ENCODE measurements at places on chromosomes 3 and 15. TPM values are rescaled to one million over a fixed set of nuclear protein-coding genes. Genes with fewer than 3 reads are reported as not detected.

- H3K27me3 ChIP-seq, result no peaks in the 10 kb centered on the region
- no peak overlapping the region for H3K4me3 ChIP-seq
- H3K36me3 ChIP-seq, result no peaks in the 10 kb centered on the region
- DNase-seq, result no peak
- no peaks in the 10 kb centered on the region for H3K4me1 ChIP-seq
These were observed 130.9 kb downstream of the DTWD1 start for GRCh38 chr15:49751751-49752150.

GRCh38 chr3:46707601-46708011 is 6.4 kb downstream of the TMIE start:
- H3K27me3 ChIP-seq, result no peaks in the 10 kb centered on the region
- DNase-seq, result no peak
- H3K27ac ChIP-seq, result no peak overlapping the region
- H3K4me3 ChIP-seq, result no peak overlapping the region
- H3K4me1 ChIP-seq, result peaks cover 9% of the 10 kb centered on the region
- no peaks in the 10 kb centered on the region for H3K36me3 ChIP-seq

Gene SNRPN
- 104 TPM for total RNA-seq

Gene A4GNT
- not detected for total RNA-seq

Gene CPN2
- total RNA-seq, result not detected

Gene CPB1
- total RNA-seq, result not detected

- no peaks in the 10 kb centered on the region for H3K27me3 ChIP-seq
- no peak overlapping the region for H3K27ac ChIP-seq
- no peaks in the 10 kb centered on the region for H3K4me1 ChIP-seq
- H3K36me3 ChIP-seq, result no peaks in the 10 kb centered on the region
These were observed 15.6 kb upstream of the IGSF10 start for GRCh38 chr3:151476344-151477018.

- H3K27ac ChIP-seq, result no peak overlapping the region
- H3K27me3 ChIP-seq, result no peaks in the 10 kb centered on the region
- no peak for DNase-seq
- H3K4me1 ChIP-seq, result peaks cover 26% of the 10 kb centered on the region
These were observed 113.5 kb upstream of the BHLHE40 start for GRCh38 chr3:4865714-4866113.

Data from SJSA1 (cell line).